ENCODE measurements at places on chromosomes 4 and X.

GRCh38 chrX:63761639-63762038, 23.4 kb downstream of the ARHGEF9 start:
- peak; percentile 5 for DNase-seq

DNA sequence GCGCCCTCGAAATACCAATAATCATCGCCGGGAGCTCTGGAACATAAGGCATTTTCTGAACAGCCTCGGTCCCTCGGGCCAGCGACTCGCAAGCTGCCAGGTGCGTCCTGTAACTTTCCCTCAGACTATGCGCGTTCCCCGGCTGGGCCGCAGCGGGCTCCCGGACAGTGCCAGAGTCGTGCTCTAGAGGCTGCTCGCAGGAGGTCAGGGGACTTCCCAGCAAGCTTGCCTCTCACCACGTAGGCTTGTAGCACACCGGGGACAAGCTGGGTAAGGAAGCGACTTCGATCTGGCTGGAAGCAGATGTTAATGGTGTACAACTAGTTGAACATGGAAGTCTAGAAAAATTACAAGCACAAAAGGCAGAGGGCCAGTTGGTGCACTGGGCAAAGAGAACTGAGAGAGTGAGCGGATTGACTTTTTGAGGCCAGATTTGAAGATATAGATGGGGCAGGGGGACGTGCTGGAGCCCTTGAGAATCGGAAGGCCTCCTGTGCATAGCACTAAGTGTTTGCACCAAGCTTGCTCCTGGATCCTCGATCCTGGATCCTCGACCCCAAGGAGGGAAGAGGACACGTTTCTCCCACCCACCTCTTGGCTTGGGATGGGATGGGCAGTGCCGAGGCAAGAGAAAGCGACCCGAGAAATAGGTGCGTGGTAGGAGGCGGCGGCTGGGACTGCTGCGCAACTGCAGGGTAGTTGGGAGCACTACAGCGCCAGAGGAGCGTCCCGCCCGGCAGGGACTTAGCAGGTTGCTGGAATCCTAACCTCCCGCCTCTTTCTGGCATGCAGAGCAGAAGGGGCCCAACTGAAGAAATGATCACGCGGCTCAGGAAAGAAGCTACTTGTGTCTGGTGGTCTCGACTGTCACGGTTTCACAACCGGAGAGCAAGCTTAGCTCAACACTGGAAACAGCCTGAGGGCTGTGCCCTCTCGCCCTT, 19.9 kb upstream of the ZIC3 start:
- no peak for DNase-seq

DNA sequence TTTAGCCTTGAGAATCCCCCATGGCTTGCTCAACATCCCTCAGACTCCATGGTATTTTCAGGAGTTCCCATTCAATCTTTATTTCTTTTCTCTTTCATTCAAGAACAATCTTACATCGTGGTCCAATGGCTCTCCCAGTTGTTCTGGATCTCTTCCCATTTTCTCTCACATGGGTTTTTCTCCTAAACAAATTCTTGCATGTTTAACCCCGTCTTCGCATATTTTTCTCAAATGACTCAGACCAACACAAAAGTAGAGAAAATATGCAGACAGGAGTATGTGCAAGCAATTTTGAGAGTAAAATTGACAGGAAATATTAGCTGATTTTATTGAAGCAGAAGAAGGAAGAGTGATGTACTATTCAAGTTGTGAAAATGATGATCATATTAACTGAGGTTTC, 396.4 kb upstream of the TRAM1L1 start:
- no peak for DNase-seq

- no peak for DNase-seq
These were observed 28.9 kb downstream of the SLC25A5 start for GRCh38 chrX:119497185-119497584.

- DNase-seq = peak; percentile 84
These were observed at the start of gene RADX for GRCh38 chrX:106611679-106612392. Gene RADX, plus strand, starts transcription at chrX:106611978. Its CDS starts 103 bp downstream, at chrX:106612081.

DNA sequence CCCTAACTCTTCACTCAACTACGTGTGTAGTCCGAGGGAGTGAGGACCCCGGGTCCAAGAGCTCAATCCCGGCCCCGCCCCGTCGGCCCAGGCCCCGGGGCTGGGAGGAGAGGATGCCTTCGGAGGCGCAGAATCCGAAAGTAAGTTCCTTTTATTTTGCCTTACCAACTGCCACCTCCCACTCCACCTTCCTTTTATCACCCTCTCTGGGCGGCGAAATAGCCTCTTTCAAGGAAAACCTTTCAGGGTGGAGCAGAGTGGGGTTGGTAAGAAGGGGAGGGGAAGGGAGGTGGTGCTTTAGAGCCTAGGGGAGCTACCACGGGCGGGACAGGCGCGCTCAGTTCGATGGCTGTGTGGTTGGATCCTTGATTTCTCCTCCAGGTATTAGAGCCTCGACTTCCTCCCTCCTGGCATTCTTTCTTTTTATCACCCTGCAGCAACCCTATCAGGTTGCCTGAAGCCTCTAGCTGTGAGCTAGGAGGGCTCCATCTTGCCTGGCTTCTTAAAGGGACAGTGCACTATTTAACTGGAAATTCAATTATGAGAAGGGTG, 191.2 kb downstream of the RRAGB start:
- peak; percentile 67 for DNase-seq

DNA sequence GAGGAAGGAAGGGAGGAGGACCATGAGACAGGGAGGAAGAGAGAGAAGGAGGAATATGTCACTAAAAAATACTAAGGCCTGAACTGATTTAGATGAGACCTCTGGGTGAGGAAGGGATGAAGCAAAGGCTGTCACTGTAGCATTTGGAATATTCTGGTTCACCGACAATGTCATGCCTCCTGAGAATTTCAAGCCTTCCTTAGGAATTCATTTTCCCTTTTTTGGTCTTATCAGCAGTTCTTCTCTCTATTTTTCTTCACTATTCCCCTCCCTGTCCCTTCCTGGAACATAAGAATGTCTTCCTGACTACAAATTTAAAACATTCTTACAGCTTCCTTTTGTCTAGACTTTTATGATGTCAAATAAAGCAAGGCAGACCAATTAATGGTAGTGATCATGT, 527.8 kb downstream of the INPP4B start:
- no peak for DNase-seq

GRCh38 chr4:55955710-55956109, 7.0 kb downstream of the CEP135 start:
- DNase-seq = no peak

GRCh38 chr4:83281307-83281706, 3.3 kb downstream of the COQ2 start:
- peak; percentile 29 for DNase-seq

GRCh38 chr4:93764639-93765246, 63.8 kb upstream of the ATOH1 start:
- peak; percentile 63 for DNase-seq

DNA sequence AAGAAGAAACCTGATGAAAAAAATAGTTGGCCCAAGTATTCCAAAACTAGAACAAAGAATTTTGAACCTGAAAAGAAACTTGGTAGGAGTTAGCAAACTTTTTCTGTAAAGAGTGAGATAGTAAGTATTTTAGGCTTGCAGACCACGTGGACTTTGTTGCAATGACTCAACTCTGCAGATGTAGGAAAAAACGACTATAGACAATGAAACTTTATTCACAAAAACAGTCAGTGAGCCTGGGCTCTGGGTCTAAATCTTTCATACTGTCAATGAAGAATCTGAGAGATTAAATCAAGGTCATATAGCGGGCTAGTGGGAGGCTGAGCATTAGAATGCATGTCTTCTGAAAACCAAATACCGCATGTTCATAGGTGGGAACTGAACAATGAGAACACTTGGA, 23.0 kb downstream of the SH3D19 start:
- no peak for DNase-seq

DNA sequence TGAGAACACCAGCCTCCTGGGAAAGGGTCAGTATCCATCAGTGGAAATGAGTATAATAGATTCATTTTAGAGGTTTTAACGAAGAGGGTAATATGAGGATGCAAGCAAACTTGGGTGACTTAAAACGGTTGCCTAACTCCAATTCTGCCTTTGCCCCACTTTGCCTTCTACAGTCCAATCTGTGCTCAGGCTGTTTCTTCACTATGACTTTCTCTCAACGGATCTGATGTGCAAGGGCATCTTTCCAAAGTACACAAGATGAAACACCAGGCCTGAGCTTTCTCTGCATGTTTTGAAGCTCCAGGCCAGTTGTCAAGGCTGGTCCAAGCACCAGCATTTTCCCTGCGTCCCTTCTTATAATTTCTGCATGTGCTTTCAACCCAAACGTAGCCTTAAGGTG, 68.0 kb upstream of the TMEM164 start:
- DNase-seq = no peak

DNA sequence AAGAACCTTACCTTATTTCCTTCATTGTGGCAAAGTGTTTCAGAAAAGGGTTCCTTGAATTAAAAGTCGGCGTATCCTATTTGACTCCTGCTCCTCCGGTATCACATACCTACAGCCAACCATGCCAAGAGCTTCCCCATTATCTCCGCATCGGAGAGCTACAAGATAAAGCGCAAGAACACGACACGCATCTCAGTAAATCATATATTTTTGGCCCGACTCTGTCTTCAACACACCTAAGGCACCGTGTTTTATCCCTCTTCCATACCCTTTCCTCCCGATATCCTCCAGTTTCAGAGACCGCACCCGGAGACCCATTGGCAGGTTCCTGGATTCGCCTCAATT, 497 bp upstream of the THAP9 start:
- DNase-seq = no peak

DNA sequence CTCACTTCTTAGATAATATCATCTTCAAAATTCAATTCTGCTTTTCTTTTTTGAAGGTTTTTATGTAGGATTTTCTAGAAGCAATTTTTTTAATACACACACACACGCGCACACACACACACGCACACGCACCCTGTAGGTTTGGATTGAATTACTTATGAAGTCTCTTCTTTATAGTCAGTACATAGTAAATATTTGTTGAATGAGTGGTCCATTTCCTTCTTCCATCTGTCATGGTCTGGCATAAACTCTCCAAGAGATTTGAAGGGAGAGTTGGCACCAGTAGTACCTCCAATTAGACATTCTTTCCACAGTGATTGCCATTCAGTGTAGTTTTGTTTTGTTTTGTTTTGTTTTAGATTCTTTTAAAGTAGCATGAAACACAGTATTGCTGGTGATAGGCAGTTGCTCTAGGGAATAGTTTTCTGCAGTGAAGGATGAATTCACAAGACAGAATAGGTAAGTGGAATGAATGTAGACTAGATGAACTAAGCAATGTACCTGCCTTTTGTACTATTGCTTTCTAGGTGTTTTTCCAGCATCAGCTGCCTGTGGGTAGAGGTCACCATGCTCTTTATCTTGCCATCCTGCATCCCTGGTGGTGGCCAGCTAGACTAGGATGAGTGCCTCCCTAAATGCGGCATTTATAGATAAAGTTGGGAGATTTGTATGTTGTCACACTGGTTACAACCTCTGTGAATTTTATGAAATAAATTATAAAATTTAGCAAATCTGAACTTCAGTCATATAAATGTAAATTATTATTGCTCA, 20.5 kb downstream of the PDLIM5 start:
- no peak for DNase-seq

GRCh38 chrX:46710425-46710824, 48.5 kb downstream of the SLC9A7 start:
- no peak for DNase-seq

GRCh38 chr4:107825072-107825824, 516 bp downstream of the SGMS2 start:
- no peak for DNase-seq

GRCh38 chr4:125517831-125518230, 203.1 kb downstream of the FAT4 start:
- DNase-seq = no peak

- DNase-seq = no peak
These were observed 33.7 kb upstream of the PRR27 start for GRCh38 chr4:70120323-70120722.

DNA sequence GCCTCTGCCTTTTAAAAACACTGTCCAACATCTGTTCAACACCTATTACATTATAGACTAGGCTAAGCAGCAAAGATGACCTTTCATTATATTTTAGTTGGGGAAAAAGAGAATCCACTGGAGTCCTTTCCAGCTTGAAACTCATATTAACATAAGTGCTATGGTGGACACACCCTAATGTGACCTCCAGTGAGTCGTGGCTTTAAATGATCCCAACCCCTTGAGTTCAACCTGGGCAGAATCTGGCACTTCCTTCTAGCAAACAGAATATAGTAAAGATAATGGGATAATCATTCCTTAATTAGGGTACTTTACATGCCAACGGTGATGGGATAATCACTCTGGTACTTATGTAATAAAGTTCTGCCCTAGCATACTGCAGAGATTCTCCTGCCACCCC, 162.6 kb downstream of the MAB21L2 start:
- no peak for DNase-seq

GRCh38 chrX:28709421-28709820, 122.2 kb downstream of the IL1RAPL1 start:
- no peak for DNase-seq

- DNase-seq = no peak
These were observed 175.3 kb downstream of the MAML3 start for GRCh38 chr4:139978692-139979091.

DNA sequence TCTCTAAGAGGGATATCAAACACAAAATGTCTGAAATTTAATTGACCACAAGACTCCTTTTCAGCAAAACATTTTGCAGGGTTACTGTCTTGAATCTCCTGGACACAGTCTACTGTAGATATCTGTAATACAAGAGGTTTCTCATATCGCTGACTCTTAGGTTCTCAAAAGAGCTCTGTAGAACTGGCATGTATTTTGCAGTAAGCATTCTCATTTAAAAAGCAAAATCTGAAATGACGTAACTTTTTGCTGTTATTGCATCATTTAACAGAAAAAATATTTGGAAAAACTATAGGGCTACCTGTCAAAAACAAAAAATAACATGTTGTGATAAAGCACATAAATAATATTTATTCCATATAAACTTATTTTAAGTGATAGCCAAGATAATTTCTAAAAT, 114.2 kb downstream of the CDS1 start:
- no peak for DNase-seq

DNA sequence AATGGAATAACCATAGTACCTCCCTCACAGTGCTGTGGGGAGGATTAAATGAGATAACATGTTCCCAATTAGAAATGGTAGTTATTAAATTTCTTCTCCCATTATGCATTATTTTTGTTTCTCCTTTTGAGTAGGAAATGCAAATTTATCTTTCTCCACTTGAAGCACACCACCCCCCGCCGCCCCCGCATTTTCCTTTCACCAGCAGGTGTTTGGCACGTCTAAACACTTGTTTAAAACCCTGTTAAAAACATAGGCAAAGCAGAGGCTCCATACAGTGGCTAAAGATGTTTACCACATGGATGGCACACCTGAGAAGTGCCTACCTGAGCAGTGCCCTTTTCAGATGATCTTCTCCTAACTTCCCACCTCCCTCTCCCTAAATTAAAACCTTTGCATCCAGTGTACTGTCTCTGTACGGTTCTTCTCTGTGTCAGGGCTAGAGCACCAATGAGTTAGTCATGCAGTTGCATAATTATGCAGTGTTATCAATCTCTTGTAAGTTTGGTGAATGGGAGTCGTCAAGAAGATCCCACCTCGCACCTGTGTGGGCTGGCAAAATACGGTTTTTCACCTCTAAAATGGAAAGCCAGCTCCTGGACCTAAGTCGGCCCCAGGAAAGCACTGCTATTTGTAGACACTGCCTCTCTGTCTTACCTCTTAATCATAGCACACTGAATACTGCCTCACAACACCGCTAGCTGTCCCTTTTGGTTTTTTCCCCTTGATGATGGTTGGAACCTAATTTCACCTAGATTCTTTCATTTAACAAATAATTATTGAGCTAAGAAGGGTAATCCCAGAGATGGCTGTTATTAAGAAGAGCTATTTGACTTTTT, 122.0 kb downstream of the CT47B1 start:
- DNase-seq = no peak
